Inflammatory macrophage (primary cell): ENCODE measurements at places on chromosomes 11 and 22.
A peak's percentile ranks its signal among the peaks of the same experiment; 100 is the strongest.

- DNase-seq: no peak
These were observed 331.6 kb downstream of the CTTN start for GRCh38 chr11:70729949-70730348.

DNA sequence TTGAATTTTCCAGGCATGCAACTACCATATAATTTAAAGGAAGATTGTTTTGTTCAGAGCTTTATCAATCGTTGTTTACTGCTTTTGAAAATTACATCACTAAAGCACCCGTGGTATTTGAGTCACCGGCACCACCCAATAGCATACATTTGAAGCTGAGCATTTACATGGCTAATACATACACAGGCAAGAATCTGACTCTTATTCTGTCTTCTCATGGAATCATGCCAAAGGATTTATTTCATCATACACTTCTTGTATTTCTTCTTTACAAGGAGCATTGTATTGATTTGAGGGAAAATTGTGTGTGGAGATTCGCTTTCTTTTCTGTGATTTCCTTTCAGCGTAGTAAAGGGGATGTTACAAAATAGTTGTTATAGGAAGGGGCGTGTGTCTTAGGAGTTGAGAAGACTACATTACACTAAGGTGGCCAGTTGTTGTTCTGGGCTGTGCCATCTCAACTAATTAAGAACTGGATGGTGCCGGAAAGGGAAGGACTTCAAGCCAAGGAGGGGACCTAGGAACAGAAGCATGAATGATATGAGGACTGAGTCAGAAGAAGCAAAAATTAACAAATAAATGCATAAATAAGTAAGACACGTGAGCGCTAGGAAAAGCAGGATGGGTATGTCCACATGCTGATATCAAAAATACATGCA lies 12.9 kb upstream of the CD3E start:
- peak; percentile 92 for DNase-seq

GRCh38 chr22:32674925-32675825 lies 126.3 kb upstream of the TIMP3 start:
- DNase-seq: no peak

DNA sequence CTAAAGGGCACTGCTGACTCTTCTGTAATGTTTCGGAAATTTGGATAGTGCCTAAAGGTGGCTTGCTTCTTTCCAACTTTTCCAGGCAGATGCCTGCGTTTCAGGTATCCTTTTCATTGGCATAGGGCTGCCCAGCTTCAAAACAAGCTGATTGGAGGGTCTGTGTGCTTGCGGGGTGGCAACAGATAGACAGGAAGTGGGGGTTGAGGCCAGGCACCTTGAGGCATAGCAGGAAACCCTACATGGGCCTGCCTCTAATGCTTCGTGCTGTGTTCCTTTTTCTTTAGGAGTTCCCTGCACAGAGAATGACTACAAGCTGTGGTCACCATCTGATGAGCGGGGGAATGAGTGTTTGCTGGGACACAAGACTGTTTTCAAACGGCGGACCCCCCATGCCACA lies 92.2 kb upstream of the SORL1-AS1 start:
- no peak for DNase-seq

GRCh38 chr11:103537904-103538502 lies 428.8 kb downstream of the DYNC2H1 start:
- DNase-seq: no peak

DNA sequence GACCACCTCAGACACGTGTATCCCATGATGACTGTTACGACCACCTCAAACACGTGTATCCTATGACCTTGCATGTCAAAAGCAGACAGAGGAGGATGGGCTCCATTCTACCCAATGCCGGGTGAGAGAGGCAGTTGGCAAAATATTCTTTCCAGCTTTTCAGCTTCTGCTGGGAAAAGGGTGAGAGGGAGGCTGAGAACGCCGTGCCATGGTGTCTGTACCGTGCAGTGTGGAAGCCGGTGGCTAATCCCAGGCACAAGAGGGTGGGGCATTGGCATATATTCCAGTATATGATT lies 1478.4 kb downstream of the TBC1D22A start:
- DNase-seq: no peak

- DNase-seq: no peak
These were observed 12.1 kb downstream of the RNH1 start for GRCh38 chr11:494761-495536.

- no peak for DNase-seq
These were observed 75.7 kb upstream of the SUSD2 start for GRCh38 chr22:24105631-24106030.

- no peak for DNase-seq
These were observed 15.0 kb downstream of the RTN4R start for GRCh38 chr22:20253161-20253560.

GRCh38 chr11:73308961-73309919 lies 1.2 kb downstream of the ARHGEF17 start:
- peak; percentile 75 for DNase-seq

- no peak for DNase-seq
These were observed 1.2 kb upstream of the P2RX6 start for GRCh38 chr22:21013657-21014201.

DNA sequence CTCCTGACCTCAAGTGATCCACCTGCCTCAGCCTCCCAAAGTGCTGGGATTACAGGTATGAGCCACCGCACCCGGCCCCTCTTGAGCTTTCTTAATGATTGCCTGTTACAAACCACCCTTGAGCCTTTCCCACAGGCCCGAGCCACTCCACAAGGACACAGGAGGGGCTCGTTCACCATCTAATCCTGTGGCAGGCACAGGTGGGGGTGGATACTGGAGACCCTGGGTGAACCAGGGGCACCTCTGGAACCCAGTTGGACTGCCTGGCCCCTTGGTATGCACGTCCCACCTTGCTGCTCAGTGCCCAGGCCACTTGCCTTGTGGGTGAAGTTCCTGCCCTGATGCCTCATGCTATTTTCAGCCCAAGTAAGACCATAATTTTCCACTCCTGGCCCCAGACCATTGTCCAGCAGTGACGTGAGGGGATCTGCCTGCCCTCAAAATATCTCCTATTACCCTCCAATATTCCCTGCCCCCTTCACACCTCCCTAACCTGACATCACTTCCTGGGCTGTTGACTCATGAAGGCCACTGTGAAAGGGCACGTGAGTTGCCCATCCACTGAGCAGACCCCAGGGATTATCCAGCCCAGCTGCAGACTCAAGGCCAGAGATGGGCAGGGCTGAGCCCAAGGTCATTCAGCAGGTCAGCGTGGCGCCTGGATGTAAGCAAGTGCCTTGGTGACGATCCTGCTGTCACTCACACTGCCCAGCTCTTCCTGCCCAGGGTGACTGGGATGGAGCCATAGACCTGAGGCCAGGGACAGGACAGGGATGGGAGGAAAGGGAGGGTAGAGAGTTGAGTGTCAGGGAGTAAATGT lies 19.6 kb downstream of the P2RY2 start:
- no peak for DNase-seq

- DNase-seq: peak; percentile 99
These were observed at the start of gene ZDHHC24 for GRCh38 chr11:66545701-66546367. TSS of gene ZDHHC24 (minus strand) at chr11:66546048. CDS start at chr11:66546003, 45 bp downstream.

DNA sequence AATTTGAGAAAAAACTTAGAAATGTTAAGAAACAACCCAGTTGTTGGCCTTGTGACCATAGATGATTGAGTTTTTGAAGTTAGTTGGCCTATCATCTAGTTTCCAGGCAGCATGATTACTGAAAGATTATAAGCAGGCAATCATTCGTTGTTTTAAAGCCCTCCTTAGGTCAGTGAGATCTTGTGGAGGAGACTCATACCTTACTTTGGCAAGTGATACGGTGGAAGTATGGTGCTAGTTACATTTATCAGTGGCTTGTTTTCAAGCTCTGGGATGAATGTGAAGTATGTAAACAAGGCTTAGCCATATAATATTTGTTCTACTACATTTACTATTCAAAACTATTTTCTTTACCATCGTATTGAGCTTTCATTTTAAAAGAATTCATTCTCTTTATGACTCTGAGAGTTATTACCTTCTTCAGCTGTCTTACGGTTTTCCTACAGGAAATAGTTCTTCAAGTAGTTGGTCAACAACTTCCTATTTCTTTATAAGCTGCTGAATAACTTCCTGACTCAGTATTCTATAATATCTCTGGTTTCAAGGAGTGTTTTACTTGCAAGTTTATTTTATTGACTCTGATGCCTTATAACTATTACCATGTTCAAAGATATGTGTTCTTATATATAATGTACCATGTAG lies 7.3 kb downstream of the YAP1 start:
- no peak for DNase-seq

GRCh38 chr11:14308114-14308896 lies 50.7 kb downstream of the RRAS2 start:
- DNase-seq: no peak

GRCh38 chr22:37514526-37515051 lies 4.6 kb downstream of the CARD10 start:
- DNase-seq: no peak

DNA sequence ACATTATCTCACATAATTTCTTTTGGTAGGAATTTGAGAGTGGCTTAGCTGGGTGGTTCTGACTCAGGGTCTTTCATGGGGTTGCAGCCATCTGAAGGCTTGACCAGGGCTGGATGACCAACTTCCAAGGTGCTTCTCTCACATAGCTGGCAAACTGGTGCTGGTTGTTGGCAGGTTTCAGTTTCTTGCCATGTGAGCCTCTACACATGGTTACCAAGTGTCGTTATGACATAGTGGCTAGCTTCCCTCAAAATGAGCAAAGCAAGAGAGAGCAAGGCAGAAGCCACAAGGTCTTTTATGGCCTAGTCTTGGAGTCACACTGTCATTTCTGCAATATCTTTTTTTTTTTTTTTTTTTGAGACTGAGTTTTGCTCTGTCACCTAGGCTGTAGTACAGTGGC lies 4.2 kb upstream of the TFIP11 start:
- DNase-seq: peak; percentile 7
